ENCODE measurements at places on chromosomes 6 and 20.

DNA sequence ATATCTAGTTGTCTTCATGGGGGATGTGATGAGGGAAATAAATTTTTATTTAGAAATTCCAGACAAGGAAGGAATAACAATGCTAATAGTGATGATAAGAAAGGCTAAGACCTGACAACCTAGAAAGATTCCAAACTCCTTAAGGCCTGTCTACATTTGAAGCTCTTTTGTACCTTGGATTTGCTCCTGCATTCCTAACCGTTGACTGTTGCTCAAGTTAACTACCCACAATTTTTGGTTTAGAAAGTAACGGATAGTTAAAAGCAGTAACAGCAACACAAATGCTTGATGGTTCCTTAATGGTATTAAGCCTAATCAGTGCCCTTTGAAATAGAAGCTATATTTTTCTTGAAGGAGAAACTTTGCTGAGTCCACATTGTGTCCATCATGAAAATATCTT is 52.9 kb downstream of the TRMT11 start:
- no peak for DNase-seq

DNA sequence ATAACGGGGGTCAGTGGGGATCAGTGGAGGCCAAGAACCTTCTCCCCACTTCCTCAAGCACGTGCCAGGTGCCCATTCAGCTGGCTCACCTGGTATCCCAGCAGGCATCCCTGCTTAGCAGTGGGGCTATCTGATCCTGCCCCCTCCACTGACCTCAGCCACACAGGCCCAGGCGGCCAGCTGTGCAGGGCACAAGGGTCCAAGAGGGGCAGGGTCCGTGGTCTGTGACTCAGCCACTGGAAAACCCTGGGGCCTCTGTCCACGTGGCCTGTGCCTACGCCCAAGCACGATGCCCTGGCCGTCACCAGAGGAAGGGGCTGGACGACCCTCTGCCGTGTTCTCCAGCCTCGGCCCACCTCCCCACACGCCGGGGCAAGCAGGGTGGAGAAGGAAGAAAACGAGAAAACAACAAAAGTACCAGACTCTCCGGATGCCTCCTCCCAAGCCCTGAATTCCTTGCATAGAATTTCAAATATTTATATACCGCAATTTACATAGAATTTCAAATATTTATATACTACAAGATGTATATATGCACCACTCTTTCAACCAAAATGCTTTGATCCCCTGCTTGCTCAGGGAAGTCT is 12.1 kb downstream of the PXDC1 start:
- no peak for DNase-seq

DNA sequence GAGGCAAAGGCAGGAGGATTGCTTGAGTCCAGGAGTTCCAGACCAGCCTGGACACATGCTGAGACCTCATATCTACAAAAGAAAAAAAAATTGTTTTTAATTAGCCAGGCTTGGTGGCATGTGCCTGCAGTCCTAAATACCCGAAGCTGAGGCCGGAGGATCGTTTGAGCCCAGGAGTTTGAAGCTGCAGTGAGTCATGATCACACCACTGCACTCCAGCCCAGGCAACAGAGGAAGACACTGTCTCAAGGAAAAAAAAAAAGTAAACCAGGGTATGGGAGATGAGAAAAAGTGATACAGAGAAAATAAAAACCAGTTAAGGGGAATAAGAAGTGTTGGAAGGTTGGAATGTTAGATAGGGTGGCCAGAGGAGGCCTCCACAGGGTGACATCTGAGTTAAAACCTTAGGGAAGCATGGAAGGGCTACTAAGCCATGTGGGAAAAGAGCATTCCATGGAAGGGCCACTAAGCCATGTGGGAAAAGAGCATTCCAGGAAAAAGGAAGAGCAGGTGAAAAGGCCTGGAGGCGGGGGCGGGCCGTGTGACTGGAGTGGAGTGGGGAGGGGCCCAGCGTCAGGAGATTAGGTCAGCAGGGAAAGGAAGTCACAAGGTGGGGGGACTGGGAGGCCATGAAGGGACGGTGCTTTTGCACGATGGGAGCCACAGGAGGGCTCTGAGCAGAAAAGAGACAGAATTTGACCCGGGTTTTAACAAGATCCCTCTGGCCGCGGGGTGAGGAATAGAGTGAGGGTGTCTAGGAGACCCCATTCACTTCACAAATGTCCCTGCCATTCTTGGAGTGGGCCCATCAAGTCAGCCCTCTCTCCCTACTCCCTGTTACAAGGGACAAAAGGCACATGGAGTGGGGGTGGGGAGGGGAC is 18.3 kb downstream of the CPNE5 start:
- DNase-seq = peak; percentile 55

DNA sequence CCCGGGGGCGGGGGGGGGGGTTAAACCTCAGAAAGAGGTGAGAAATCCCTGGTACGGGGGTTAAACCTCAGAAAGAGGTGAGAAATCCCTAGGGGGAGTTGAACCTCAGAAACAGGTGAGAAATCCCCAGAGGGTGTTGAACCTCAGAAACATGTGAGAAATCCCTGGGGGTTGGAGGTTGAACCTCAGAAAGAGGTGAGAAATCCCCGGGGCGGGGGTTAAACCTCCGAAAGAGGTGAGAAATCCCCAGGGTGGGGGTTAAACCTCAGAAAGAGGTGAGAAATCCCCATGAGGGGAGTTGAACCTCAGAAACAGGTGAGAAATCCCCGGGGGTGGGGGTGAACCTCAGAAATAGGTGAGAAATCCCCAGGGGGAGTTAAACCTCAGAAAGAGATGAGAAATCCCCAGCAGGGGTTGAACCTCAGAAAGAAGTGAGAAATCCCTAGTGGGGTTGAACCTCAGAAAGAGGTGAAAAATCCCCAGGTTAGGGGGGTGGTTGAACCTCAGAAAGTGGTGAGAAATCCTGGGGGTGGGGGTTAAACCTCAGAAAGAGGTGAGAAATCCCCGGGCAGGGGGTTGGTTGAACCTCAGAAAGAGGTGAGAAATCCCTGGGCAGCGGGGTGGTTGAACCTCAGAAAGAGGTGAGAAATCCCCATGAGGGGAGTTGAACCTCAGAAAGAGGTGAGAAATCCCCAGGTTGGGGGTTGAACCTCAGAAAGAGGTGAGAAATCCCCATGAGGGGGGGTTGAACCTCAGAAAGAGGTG is 87.4 kb downstream of the PLG start:
- no peak for DNase-seq

GRCh38 chr6:42359021-42359420 is 92.7 kb downstream of the TRERF1 start:
- no peak for DNase-seq

Data from inflammatory macrophage treated with lipopolysaccharide for 4 hours (primary cell).